M059J (cell line): ENCODE measurements at places on chromosomes 4 and X. TPM values are rescaled to one million over a fixed set of nuclear protein-coding genes. Genes with fewer than 3 reads are reported as not detected.
A peak's percentile ranks its signal among the peaks of the same experiment; 100 is the strongest.

DNA sequence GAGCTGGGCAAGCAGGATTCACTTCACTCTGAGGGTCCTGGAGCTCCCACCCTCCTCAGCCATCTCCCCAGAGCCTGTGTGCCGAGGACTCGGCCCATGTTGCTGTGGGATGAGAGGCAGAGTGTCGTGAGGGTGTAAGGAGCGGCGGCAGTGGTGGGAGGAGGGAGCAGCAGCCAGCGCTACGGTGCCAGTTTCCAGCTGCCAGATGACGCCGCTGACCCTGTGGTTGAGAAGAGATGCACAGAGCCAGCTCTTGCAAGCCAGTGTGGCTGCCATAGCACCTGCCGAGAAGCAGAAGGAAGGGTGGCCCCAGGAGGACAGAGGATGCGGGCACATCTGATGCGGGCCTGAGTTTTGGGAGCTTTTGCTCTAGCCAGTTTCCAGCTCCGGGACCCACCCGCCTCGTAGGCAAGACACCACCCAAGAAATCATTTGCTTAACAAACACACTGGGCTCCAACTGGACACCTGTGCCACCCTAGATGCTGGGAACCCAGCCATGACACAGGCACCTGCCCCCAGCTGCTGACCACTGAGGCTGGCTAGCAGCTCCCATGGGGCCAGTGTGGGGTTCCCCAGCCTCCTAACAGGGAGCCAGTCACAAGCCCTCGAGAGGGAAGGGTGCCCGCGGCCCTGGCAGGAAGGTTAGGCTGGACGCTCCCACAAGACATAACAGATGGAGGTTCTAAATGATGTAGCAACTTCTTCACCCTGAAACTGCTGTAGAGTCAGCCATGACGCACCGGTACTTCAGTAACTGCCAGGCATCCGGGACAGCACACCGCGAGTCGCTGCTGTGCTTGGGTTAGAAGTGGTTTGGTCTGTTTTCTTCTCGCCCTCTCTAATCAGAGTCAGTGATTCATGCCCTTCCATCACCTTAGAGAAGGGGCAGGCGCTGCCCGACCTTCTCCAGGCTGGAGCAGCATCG, 8.9 kb downstream of the MSANTD1 start:
- peak; percentile 77 for DNase-seq

GRCh38 chr4:24928708-24929107, 15.9 kb upstream of the CCDC149 start:
- DNase-seq, result no peak

Gene NAT8L
- total RNA-seq, result 0.05 TPM in 1 of 2 replicates, not detected in the other

DNA sequence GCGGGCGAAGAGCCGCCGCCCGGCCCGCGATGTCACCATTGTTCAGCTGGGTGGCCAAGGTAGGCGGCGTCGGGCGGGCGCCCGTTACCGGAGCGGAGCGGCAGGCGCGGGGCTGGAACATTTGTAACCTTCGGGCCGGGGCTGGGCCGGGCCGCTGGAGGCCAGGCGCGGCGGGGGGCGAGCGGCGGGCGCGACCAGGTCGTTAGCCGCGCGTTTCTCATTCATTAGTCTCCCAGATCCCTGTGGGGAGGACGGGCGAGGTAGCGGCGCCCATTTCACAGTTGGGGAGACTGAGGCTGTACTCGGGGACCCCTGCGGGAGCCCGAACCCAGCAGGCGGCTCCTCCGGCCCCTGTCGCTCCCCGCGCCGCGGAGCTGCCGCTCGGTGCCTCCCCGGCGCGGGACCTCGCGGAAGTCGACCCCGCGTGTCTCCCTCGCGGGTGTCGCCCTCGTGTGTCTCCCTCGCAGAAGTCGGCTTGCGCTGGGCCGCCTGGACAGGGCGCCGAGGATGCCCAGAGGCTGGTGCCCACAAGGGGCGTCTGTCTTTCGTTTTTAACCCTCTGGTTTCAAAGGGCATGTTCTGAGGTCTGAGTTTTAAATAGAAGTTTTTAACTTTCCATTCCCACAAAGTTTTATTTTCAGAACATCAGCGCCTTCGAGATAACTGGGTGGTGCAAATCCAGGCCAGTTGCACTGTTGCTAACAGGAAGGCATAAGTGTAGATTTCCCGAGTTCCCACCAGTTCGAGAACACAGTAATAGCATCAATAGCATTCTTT, 17.5 kb downstream of the PTTG2 start:
- peak; percentile 72 for DNase-seq

- DNase-seq, result peak; percentile 54
Measured at GRCh38 chr4:166622425-166622977, 611.8 kb downstream of the SPOCK3 start.

DNA sequence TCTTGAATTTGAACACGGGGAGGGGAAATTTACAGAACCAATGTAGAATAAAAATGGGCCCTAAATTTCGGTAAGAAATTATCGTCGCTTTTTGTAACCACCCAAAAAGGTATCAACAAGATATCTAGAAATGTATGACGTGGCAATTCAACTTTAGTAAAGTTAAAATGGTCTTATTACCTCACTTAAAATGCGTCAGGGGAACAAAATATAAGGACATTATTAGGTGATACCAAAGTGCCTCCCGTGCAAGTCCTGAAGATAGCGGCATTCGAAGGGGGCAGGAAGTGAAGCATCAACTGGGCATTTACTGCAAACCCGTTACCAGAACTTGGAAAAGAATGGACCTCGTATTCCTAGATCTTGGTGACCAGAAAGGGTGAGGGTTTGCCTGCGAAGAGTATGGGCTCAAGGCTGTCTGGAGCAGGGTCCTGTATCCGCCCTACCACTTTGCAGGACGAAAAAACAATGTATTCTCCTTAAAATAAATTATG, 980 bp downstream of the AP1S2 start:
- peak; percentile 46 for DNase-seq

Gene ADGRL3
- total RNA-seq, result 0.07 TPM in 1 of 2 replicates, not detected in the other

DNA sequence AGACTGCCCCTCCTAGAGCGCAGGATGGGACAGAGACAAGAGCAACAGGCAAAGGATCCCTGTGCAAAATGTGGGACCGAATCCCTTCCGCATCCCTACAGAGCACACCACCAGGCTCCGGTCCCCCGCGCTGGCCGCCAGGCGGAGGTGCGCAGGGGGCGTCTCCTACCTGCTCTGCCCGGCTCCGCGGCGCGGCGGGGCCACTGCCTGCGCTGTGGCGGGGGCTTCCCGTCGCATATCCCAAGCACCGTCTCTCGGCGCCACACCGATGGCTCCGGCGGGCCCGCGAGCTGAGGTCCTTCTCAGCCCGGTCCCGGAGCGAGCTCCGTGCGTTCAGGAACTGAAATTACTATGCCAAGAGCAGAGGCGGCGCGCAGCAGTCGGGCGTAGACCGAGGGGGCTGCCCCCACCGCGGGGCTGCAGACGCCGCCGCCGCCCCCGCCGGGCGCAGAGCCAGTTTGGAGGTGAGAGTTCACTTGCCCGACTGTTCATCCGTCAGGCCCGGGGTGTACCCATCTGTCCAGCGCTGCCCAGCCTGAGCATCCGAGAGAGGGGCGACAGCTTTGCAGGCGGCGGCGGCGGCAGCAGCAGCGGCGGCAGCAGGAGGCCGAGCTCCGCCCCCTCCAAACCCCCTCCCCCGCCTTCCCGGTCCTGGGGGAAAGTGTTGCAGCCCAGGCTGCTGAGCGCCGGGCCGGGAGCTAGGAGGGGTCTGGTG, at the start of gene GPRIN3:
Gene GPRIN3, minus strand, starts transcription at position 355 of the 715 bp plus-strand sequence. CDS start 57,690 bp downstream, outside the sequence.
- no peak for DNase-seq

Gene ASMT
- not detected in 2 replicates for total RNA-seq

Gene ARSJ
- 22.0 and 23.5 TPM in 2 replicates for total RNA-seq

Gene FGF2
- 20.7 and 25.5 TPM in 2 replicates for total RNA-seq

GRCh38 chr4:156660465-156660864, 311.1 kb downstream of the PDGFC start:
- DNase-seq, result no peak
